ENCODE measurements at places on chromosomes 4 and X.

GRCh38 chr4:172356016-172356415, 542.8 kb downstream of the GALNTL6 start:
- DNase-seq: no peak

DNA sequence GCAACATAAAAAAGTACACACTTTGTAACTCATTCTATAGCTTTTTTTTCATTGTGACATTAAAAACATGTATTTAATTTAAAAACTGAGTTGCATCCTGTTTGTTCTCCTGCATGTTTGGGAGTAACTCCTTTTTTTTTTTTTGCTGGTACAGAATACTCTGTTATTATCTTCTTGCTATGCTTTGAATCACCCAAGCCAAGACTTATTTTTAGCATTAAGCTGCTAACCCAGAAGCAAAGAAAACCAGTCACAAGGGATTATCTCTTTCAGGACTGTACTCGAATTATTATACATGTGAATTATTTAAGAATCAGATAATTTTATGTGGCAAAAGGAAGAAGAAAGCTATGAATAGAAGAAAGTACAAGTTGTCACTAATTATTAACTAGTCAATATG, 194.9 kb downstream of the ADAMTS3 start:
- DNase-seq: no peak

- no peak for DNase-seq
These were observed 11.2 kb downstream of the ADAM29 start for GRCh38 chr4:174929346-174929745.

DNA sequence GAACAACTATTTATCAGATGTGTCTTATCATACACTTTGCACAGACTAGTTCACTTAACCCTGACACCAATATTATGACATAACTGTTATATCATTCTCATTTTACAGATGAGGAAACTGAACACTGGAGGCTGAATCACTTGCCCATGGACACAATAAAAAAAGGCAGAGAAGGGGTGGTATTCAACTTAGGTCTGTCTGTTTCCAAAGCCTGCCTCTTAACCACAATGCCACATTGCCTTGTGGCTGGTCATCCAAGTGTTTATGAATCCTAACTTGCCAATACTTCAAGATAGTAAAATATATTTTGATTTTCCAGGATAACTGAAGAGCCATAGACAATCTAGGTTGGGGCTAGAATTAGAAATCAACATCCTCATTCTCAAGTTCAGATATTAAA, 327.8 kb downstream of the NR3C2 start:
- DNase-seq: no peak

DNA sequence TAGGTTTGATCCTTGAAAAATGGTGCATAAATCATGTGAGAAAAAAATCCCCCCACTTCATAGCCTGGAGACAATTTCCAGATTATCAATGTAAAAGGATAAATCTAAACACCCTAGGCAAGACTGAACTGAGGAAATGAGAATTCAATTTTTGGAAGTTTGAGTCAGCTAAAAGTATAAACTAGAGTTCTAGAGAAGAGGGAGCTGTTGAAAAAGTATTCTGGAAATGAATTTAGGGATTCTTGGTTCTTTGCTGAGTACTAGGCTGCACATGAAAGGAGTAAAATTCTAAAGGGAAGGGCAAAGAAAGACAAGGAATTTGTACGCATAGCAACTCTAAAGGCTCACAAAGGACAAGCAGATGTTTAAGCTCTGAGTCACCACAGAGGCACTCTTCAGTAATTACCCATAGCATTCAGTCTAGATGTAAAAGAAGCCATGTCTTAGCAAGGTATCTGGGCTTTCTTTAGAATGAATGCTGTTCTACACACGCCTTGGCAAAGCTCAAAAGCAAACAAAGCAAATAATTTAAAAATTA, 896.5 kb downstream of the PDHA2 start:
- no peak for DNase-seq

DNA sequence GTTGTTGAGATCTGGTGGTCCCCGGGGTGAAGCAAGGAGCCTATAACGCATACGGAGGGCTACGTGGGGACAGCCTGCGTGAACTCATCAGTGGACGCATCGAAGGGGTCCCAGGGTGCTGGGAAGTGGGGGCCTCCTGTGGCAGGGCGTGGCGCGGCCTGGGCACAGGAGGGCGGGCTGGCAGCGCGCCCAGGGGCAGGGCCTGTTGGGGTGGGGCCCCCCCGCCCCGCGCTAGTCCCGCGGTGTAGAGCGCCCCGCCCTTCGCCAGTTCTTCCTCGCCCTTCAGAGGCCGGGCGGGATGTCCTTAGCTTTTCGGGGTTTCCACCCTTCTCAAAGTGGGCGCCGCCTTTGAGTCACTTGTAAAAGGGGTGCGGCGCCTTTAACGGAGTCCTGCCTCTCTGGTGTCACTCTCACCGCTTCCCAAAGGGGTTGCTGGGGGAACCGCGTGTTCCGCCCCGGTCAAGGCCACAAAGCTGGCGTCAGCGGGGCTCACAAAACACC, 632 bp downstream of the PLP2 start:
- peak; percentile 67 for DNase-seq

DNA sequence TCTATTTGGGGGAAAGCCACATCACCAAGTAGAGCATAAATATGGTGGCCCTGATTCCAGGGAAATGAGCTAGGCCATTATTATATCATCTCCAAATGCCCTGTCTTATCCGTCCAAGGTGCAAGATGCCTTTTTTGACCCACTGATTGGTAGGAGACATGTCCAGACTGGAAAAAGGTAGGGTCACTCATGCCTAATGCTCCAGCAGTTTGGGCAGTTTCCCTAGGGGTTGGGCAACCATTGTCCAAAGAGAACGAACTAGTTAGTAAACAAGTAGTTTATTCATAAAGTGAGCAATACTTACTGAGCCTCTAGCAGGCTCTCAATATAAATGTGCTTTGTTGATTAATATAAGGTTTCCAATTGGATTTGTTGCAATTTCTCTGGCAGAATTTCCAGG, 6.2 kb downstream of the FHDC1 start:
- no peak for DNase-seq

- DNase-seq: no peak
These were observed 57.9 kb upstream of the TMPRSS11A start for GRCh38 chr4:68021185-68021584.
